ENCODE measurements at places on chromosomes 6 and 20.

GRCh38 chr6:41573276-41573675 lies 27.1 kb downstream of the FOXP4 start:
- no peak for DNase-seq

DNA sequence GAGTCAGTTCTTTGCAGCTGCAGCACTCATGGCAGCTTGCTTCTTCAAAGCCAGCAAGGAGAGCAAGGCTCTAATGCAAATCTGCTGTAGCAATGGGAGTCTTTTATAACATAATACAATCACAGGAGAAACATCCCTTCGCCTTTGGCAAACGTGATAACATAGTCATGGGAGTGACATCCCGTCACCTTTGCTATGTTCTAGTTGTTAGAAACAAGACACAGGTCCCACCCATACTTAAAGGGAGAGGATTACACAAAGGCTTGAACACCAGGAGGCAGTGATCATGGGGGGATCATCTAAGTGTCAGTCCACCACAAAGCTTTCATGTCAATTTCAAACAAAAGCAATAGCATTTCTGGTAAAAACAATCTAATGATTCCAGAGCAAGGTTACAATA lies 40.1 kb upstream of the PHACTR2 start:
- no peak for DNase-seq

- no peak for DNase-seq
Observed at GRCh38 chr6:163494279-163494727, 79.8 kb downstream of the QKI start.

DNA sequence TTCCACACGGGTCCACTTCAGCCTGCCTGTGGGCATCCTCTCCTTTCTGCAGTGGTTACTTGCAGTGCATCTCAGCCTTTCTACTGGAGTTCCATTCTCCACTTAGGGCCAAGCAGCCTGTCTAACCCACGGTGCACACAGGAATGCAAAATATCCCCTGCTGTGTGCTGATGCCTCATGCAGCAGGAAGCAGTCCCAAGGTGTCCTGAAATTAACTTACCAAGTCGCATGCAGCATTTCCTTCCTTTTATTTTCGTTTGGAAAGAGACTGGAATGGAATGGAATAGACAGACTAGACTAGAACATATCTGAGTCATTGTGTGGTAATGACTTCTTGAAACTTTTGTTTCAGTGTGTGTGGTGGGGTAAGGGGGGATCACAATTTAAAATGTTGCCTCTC lies 25.9 kb upstream of the FOXQ1 start:
- DNase-seq, result no peak

DNA sequence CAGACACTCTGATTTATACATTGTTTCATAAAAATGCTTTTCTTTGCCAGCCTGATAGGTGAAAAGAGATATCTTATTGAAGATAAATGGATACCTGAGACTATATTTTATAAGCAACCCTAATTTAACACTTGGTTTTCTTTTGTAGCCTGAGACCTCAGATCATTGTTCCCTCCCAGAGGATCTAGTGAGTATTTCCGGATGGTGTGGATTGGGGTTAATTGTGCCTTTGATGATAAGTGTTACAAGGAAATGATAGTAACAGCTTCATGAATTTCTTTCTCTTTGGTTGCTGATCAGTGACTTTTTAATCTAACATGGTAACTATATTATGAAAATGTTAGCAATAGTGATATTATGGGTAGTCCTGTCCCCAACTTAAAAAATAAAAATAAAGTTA lies 30.4 kb downstream of the KDM1B start:
- no peak for DNase-seq

DNA sequence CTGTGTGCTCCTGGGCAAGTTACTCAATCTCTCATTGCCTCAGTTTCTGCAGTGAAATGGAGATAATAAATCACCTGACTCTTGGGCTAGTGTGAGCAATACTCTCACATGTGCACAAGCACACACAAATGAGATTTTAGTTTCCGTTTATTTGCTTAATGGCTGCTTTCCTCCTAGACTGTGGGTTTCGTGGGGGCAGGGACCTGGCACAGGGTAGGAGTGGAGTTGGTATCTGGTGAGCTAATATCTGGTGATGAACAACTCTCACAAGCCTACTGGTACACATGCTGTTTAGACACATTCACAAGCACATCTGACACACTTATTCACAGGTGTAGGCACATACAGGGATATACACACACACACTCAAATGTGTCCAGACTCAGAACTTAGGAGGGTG lies 73.8 kb downstream of the TOX2 start:
- DNase-seq, result no peak

DNA sequence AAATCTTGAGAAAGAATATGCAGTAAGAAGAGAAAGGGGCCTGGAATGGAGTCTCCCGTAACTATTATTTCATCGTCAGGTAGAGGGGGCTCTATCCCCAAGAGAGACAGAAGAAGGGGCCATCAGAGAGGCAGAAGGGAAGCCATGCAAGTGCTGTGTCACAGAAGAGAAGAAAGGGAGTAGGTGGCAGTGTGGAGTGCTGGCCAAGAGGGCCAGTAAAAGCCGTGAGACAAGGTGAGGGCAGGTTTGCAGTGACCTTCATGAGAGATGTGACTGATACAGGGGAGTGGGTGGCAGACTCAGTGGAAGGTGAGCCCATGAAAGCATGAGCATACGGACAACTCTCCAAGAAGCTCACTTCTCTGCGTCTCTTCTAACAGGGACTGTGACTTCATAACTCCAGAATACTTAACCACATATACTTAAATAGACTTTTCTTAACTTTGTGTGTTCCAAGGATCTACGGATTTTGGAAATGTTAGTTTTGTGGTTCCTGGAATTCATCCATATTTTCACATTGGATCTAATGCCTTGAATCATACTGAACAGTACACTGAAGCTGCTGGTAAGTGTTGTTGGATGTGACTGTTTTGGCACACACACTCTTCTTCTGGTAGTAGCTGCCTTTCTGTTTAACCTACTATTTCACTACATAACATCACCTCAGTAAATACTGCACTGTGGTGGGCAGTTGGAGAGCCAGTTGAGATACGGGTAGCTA lies 15.6 kb downstream of the PM20D2 start:
- no peak for DNase-seq

- no peak for DNase-seq
Observed at GRCh38 chr6:91083211-91083610, 496.3 kb upstream of the MAP3K7 start.

DNA sequence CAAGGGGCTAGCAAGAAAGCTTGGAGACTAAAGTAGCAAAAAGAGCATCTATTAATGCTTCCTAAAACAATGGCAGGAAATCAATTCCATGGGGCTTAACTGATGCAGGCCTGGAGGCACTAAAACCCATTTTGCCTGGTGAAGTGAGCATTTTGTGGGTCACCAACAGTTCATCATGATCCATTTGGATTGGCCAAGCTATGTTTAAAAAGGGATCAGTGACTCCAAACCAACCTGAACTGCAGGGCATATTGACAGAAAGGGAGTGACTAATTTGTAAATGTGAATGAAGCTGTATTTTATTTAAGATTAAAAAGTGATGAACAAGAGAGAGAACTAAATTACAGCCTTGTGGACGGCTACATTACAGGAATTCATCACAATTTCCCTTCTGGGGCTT lies 132.0 kb downstream of the PCSK2 start:
- no peak for DNase-seq

GRCh38 chr6:35259948-35260590 lies 534 bp downstream of the ZNF76 start:
- no peak for DNase-seq

DNA sequence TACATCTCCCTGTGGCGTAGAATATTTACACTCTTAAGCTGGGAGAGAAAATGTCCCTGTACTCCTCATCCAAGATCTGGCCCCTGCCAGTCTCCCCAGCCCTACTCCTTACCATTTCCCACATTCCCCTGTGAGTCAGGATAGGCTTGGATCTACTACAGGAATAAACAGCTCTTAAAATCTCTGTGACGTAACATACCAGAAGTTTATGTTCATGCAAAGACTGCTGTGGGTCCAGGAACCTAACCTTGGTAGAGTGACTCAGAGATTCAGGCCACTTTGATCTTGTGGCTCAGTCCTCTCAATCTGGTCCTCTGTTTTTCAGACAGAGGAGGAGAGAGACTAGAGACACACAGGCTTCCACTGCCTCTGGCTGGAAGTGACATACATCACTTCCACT lies 38.5 kb upstream of the GPR6 start:
- DNase-seq, result no peak

- no peak for DNase-seq
Observed at GRCh38 chr20:21607971-21608725, 94.3 kb upstream of the NKX2-2 start.

DNA sequence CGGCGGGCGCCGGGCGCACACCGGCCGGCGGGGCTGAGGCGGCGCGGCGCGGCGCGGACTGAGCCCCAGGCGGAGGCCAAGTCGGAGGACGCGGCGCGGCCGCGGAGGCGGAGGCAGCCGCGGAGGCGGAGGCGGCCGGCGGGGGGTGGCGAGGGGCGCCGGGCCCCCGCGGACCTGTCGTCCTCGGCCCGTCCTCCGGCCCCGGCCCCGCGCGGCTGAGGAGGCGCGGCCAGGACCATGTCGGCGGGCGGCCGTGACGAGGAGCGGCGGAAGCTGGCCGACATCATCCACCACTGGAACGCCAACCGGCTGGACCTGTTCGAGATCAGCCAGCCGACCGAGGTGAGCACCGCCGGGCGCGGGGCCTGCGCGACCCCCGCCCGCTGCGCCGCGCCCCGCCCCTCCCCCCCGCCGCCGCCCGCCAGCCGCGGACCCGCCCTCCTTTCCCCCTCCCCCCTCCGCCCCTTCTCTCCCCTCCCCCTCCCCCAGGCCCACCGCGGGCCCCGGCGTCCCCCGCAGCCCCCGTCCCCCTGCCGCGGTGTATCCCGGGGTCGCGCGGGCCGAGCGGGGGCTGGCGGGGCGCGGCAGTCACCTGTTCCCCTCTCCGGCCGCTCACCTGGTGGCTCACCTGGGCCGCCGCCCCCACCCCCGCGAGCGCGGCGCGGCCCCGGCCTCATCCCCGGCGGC lies at the start of gene AFDN:
AFDN (plus strand) TSS at position 16 of the 687 bp plus-strand sequence; CDS start at position 238, 222 bp downstream.
- no peak for DNase-seq

- DNase-seq, result no peak
Observed at GRCh38 chr6:29943053-29943966, 978 bp downstream of the HLA-A start.

GRCh38 chr6:128659878-128660622 lies 139.7 kb upstream of the PTPRK start:
- no peak for DNase-seq

- no peak for DNase-seq
Observed at GRCh38 chr6:36618366-36619355, 24.5 kb downstream of the SRSF3 start.

GRCh38 chr20:57813509-57814269 lies 103.9 kb upstream of the PMEPA1 start:
- DNase-seq, result no peak

- DNase-seq, result no peak
Observed at GRCh38 chr20:19767070-19767469, 9.0 kb downstream of the RIN2 start.

GRCh38 chr6:164107297-164107995 lies 692.9 kb downstream of the QKI start:
- no peak for DNase-seq

DNA sequence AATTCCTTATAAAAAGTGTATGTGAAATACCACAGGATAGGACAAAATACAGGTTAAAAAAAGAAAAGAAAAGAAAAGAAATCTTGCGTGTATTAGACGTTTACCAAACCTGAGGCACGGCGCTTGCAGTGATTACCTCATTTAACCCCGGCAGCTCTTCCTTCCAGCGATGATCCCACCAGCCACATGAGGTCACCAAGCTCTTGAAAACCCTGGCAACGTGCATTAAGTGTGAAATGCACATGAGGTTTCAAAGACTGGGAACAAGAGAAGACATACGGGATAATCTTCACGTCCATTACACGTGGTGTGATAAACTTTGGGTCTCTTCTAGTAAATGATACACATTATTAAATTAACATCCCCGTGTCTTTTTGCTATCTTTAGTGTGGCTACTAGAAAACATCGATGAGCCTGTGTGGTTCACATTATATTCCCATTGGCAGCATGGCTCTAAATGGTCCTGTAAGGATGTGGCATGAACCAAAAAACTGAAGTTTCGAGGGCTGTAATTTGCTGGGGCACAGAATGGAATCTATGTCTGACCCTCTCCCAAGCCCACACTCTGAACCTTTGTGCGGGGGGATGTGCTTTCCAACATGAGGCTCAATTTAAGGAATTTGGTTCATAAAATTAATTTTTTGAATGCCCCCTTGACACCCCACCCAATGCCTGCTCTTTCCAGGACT lies 59.2 kb upstream of the THBS2 start:
- DNase-seq, result no peak

DNA sequence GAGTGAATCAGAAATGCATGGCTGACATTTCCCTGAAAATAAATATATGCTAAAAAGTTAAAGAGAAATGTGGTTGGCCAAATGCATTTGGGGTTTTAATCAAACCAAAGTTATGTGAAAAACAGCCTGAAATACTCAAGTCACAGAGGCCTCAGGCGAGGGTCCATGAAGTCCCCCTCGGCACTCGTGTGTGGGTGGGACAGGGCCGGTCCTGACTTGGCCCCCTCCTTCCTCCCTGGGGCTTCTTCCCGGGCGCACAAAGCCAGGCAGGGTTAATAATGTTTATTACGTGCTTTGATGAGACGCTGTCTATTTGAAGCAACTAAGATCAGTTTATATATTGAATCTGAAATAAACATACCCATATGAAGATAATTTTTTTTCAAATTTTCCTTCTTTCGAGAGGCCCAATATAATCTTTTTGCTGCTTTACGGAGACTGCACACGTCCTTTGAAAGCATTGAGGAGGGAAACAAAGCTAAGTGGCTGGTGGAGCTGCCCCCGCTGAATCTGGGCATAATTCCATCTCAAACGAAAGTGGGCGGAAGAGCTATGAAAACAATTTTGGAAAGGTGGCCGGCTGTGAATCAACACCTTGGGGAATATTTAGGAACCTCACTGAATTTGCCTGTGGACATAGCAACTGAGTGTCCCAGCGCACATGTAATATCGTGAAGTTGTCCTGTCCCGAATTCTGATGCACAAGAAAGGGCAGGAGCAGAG lies 55.8 kb upstream of the SMOC2 start:
- DNase-seq, result no peak

DNA sequence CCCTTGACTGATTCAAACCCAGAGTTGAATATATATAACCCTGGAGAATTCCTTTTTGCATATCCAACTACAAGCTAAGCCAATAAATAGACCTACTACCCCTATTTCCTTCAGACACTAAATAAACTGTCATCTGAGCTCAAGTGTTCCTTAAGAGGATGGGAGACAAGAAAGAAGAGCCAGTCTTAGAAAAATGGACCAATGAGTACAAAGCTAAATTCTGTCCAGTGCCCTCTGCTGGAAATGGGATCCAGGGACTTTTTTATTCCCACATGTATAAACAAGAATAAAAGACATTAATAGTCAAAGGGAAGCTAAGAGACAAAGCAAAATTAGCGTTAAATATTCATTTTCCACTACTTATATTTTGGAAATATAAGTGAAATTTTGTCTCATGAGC lies 4.8 kb downstream of the PPP1R10 start:
- DNase-seq, result no peak

- DNase-seq, result no peak
Observed at GRCh38 chr6:40353197-40353966, 233.8 kb downstream of the LRFN2 start.

GRCh38 chr6:55666606-55667225 lies 87.7 kb upstream of the HMGCLL1 start:
- DNase-seq, result no peak

Measured in cortex of kidney (tissue), 1 donor.